ENCODE measurements at places on chromosomes 11 and 22.

DNA sequence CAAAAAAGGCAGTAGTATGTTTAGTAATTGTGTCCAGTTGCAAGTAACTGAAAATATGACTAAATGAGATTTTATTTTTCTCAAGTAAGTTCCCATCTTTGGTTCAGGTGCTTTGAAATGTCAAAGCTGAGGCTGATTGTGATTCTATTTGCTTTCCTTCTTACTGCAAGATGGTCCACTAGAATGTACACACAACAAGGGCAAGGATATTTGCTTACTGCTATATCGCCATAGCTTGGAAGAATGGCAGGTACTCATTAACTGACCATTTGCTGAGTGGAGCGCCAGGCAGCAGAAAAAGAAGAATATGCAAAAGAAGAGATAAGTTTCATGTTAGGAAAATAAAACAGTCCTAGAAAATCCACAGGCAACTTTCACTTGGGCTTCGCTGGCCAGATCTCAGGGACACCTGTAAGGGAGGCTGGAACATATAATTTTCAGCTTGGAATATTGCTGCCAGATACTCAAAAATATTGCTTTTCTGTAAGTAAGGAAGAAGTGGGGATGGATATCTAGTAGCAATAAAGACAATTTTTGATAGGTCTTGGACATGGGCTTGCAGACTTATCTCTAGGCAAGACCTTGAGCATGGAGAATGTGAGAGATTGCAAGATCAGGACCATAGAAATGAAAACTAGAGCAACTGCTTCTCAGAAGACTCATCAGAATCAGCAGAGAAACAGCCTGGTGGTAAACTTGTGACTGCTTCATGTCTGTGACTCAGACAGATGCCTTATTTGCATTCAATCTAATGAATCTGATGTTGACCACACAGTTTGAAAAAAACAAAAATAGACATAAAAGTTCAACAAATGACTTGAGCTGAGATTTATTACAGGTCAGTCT, 44.8 kb upstream of the OR9Q1 start:
- DNase-seq: no peak

- no peak for DNase-seq
Measured at GRCh38 chr11:124923296-124923695, 4.2 kb downstream of the HEPN1 start.

GRCh38 chr11:116506263-116506825, 266.4 kb downstream of the BUD13 start:
- DNase-seq: no peak

- no peak for DNase-seq
Measured at GRCh38 chr11:373716-374551, 4.6 kb downstream of the B4GALNT4 start.

DNA sequence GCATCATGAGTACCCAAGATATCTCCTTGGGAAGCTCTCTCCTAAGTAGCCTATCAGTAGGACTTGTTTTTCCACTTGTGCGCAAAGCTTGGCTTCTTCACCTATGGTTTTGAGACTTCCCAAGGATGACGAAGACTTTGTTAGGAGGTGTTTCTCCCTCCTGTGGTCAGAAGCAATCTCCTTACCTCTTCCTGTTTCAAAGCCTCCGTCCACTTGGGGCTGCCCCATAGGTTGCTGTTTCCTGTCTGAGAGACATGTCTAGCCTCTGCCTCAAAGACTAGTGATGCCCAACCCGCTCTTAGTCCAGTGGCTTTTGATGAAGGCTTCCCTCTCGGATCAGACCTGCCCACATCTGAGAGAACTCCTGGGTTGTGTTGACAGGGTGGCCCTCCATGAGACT, 92.9 kb downstream of the TRAF6 start:
- no peak for DNase-seq

- peak; percentile 28 for DNase-seq
Measured at GRCh38 chr11:105000797-105001196, 22.2 kb downstream of the CASP5 start.

- DNase-seq: no peak
Measured at GRCh38 chr11:32353884-32354283, 81.5 kb downstream of the WT1 start.

GRCh38 chr11:131824771-131825170, 454.4 kb downstream of the NTM start:
- DNase-seq: no peak

DNA sequence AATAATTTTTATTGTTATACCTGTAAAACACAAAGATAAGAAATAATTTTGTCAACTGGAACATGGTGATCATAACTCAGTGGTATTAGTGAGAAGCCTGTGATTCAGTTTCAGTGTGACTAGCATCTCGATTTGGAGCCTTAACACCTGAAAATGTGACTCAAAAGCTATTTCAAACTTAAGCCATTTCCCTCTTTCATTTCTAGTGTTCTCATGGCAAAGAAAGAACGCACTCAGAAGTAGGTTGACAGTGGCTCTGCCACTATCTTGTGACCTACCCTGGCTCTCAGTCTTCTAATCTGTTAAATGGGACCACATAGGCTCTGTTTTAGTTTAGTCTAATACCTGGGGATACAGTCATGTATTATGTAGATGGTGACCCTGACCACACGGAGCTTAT, 62.7 kb downstream of the ISX start:
- DNase-seq: no peak

DNA sequence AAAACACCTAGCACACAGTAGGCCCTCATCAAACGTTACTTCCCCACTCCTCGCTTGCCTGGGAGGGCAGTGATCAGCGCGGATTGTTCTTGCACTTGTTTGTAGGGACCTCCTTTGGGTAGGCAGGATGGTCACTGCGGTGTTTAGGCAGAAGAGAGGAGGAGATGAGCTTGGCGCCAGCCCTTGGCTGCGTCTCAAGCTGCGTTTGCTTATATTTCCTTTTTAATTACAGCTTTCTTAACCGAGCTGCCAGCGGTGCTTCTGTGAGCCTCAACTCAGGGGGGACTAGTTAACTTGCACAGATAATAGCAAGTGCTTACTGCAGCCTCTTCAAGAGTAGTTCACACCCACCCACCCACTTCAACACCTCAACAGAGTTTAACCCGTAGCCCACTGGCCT, 15.1 kb downstream of the IFT27 start:
- DNase-seq: peak; percentile 12

- no peak for DNase-seq
Measured at GRCh38 chr11:115518983-115519628, 14.9 kb upstream of the CADM1 start.

DNA sequence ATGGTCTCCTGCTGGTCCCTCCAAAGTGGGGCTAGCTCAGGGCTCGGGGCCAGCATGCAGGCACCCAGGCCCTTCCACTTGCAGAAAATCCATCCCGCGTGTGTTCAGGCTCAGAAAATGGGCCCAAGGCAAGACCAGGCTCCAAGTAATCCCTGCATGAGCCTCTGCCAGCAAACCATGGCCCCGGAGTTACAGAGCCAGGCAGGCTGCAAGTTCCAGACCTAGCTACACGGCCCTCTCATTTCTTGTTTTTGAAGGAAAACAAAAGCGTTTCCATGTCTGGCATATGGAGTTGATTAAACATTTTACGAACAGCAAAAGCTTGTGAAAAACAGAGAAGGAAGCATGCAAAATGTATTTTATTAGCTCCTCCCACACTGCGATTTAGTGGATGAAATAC, 29.7 kb downstream of the KIAA0930 start:
- DNase-seq: no peak

- no peak for DNase-seq
Measured at GRCh38 chr11:5037926-5038325, 8.4 kb upstream of the OR52J3 start.

DNA sequence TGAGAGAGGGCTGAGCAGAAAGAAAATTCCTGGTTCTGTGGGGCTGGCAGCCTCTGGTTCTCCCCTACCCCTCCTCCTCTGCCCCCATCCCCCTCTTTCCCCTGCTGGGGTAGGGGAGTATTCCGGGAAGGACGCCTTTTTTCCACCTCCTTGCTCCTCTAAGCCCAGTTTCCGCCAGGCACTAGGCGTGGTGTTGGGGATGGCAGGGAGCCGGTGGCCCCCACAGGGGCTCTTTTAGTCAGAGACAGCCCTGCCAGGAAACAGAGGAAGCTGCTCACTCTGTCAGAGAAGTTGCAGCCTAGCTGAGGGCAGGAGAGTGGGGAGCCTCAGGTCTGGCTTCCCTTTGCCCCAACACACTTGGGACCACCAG, 15.6 kb upstream of the ARHGEF17 start:
- no peak for DNase-seq

- no peak for DNase-seq
Measured at GRCh38 chr11:36192425-36193289, 96.6 kb downstream of the COMMD9 start.

DNA sequence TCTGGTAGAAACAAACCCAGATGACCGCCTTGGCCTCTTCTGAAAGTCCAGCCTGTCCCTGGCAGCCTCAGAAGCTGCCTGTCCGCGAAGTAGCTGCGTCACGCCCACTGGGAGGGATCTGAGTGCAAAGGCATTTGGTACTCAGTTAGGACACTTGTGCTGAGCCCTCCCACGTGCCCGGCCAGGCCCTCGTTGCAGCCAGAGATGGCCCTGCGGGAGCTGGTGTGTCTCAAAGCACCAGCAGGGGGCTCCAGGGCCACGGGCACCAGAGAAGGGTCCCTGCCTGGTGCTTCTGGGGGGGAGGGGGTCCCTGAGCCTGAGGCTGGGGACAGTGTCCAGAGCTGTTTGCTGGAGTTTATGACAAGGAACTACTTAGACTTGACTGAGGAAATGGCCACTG, 5.8 kb downstream of the SELENOO start:
- no peak for DNase-seq

GRCh38 chr11:102196351-102196750, 86.1 kb downstream of the YAP1 start:
- no peak for DNase-seq

DNA sequence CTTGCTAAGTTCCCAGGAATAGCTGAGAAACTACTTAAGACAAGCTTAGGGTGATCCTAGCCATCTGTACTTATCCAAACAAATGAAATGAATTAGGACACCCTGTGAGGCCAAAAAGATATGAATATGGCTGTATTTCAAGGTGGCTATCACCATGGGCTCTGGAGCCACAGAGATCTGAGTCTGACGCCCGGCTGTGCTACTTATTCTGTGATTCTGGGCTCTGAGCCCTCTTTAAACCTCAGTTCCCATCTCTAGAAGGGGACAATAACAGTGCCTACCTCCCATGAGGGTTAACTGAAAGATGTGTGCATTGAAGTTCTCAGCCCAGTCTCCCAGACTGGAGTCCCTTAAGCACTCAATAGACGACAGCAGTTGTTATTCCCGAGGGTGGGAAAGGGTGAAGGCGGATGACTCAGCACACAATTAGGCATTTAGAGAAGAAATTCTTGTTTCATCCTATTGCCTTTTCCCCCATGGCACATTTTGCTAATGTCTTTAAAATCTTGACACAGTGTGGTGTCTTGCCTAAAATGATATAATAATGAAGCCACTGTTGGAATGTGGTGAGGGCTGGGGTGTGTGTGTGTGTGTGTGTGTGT, 132.5 kb downstream of the ADAMTS15 start:
- no peak for DNase-seq

DNA sequence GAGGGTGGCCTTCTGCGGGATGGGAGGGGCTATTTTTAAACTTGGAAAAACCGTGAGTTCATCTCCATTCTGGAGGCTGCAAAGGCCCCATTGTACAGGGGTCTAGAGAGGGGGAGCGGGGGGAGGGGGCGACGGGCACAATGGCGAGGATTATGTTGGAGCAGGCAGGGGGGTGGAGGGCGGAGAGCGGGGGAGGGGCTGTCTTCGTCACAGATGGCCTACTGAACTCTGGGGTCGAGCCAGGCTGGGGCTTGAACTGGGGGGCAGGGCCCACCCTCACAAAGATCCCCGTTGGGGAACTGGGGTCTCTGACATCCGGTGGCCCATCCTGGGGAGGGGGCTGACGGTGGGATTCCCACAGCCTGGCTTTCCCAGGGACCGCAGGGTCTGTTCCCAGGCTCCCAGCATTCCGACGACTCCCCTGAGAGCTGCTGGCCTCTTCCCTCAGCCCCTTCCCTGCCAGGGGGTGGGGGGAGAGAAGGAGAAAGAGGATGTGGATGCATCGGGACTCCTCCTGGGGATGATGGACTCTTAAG, 3.4 kb upstream of the MCAM start:
- DNase-seq: peak; percentile 85

- DNase-seq: no peak
Measured at GRCh38 chr11:117912497-117912896, 16.7 kb downstream of the TMPRSS13 start.

GRCh38 chr11:46690702-46691101, 9.7 kb downstream of the ARHGAP1 start:
- no peak for DNase-seq

- no peak for DNase-seq
Measured at GRCh38 chr11:80097146-80097545, 656.3 kb upstream of the TENM4 start.

GRCh38 chr11:117827521-117828511, 3.3 kb upstream of the FXYD2 start:
- peak; percentile 47 for DNase-seq

GRCh38 chr11:69971741-69972140, 106.4 kb upstream of the ANO1 start:
- no peak for DNase-seq

GRCh38 chr11:17528181-17528691, 16.0 kb downstream of the USH1C start:
- peak; percentile 79 for DNase-seq

DNA sequence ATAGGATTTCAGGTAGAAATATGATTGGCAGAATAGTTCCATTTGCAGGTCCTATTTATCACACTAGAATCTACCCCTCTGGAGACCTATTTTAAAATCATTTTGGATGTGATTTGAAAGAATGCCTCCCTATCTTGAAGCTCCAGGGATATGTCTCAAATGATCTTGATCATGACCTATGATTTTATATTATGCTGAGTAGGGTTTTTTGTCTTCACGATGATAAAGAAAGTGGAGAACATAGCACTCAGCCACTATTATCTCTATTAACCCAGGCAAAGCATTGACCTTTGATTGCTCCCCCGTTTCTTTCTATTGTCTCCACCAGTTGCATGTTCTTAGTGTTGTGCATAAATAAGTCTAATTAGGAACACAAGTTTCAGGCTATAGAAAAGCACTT, 307.9 kb downstream of the BLID start:
- DNase-seq: no peak

DNA sequence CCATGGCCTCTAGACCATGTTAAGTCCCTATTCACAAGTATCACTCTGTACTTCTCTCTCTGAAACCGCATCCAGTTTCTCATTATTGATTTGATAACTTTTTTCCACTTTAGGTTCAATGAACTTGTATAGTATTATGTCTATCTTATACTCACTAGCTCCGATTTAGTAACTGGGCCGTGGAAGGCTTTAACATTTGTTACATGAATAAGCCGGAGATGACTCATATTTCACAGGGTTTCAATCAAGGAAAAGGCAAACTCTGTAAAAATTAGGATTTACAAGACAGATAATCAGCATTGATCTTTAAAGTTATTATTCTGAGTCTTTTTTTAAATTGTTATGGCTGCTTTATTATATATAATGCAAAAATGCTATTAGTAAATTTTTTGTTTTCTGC, 662.2 kb upstream of the CNTN5 start:
- no peak for DNase-seq

All from posterior cingulate gyrus (tissue), 11 donors.